ENCODE measurements at places on chromosomes 5 and 9.
A peak's percentile ranks its signal among the peaks of the same experiment; 100 is the strongest.

- no peak for DNase-seq
Observed at GRCh38 chr5:35847961-35848360, 8.7 kb upstream of the IL7R start.

- peak; percentile 53 for DNase-seq
Observed at GRCh38 chr5:55324815-55325418, 17.1 kb downstream of the MTREX start.

- DNase-seq, result no peak
Observed at GRCh38 chr9:127778280-127779135, at the start of gene SH2D3C. TSS of gene SH2D3C (minus strand) at chr9:127778666. CDS start at chr9:127778627, 39 bp downstream.

DNA sequence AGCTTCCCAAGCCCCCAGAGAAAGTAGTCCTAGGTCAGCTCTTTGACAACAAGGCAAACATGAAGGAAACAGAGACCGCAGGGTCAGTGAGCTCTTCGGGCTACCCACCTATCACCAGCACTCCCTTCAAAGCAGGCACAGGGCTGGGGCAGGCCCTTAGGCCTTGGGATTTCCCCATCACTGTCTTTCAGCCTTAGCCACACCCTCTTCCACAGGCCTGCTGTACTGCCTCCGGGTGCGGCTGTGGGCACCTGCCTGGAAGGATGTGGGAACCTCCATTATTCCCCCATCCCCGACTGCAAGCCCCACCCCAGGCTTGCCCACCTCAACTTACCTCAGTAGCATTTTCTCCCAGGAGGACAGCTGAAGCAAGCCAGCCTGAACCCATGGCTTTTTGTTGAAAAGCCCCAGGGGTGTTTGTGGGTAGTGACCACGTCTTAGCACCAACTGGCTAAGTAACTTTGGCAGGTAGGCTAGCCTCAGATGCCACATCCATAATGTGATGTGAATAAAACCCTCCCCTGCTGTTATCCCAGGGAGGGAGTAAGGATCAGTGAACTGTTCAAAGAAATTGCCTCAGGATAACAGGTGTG lies 100.2 kb downstream of the PIK3R1 start:
- no peak for DNase-seq

DNA sequence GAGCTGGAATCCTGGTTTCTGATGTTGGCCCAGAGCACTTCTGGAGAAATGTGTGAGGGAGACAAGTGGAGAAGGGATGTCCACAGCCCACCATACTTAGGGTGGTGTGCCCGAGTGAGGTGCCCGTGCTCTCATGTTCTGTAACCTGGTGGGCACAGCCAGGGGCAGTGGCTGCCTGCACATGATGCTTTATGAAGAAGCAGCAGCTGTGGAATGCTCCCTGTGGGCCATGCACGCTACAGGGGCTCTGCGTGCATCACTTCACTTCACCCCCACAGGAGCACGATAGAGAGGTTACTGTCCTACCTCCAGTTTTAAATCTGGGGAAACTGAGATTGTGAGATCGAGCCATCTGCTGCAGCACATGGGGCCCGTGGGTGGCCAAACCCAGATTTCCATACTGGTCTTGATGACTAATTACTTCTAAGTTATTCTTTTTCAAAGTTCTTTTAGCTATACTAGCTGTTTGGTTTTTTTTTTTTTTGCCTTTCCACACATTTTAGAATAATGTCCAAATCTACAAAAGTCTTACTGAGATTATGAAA lies 441.6 kb downstream of the GADD45G start:
- no peak for DNase-seq

DNA sequence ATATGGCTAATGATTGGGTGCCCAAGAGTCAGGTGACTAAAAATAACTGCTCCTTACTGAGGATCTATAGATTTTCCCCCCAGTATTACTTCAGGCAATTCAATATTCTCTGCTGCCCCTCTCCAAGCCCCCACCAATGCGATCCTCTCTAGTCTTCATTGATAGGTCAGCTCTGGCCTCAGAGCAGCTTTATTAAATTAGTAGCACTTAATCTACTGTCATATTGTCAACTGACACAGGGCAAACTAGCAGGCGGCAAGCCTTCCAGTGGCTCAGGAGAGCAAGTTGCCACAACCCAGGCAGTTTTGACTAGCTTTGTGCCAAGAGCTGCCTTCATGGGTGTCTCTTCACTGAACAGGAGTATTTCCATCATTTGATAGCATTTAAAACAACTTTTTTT lies 462.9 kb downstream of the BNC2 start:
- DNase-seq, result no peak

GRCh38 chr5:102797322-102797884 lies 42.3 kb downstream of the PAM start:
- no peak for DNase-seq

DNA sequence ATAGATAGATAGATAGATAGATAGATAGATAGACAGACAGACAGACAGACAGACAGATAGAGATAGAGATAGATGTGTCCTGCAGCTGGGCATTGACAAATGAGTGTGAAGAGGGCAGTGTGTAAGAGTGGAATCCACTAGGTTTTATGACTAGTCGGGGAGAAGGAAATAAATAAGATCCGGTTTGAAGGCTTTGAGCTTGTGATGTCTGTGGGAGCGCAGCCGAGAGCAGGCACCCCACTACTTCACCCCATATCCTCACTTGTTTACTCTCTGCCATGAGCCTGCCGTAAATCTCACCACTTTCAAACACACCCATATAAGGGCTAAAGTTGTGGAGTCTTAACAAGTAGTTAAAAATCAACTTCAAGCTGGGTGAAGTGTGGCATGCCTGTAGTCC lies 1.4 kb upstream of the SUSD1 start:
- DNase-seq, result no peak

DNA sequence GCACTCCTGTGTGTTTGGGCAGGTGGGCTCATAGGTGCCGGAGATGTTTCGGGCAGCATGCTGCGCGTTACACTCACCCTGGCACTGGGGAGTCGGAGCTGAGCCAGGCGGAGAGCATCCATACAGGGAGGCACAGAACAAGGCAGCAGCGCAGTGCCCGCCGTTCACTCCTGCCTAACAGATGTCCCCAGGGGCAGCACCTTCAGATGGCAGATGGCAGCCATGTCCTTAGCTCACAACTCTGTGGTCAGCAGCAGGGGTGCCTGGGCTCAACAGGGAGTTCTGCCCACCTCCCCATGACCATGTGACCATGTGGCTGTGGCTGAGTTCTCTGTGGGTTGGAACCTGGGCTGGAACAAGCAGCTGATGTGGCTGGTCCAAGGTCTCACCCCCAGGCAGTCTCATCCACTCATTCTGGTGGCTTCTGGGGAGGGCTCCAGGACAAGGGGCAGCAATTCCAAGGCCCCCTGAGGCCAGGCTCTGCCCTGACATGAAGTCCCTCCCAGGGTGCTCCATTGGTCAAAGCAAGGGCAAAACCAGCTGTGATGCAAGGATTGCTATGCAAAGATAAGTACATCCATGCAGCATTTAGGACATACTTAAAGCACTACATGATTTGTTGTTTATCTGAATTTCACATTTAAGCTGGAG lies 64.2 kb downstream of the MRPL36 start:
- DNase-seq, result no peak

Data from mesendoderm (in vitro differentiated cells).